ENCODE measurements at places on chromosomes 16 and 17.

- DNase-seq = no peak
Measured at GRCh38 chr17:57953219-57953618, 2.0 kb downstream of the CUEDC1 start.

DNA sequence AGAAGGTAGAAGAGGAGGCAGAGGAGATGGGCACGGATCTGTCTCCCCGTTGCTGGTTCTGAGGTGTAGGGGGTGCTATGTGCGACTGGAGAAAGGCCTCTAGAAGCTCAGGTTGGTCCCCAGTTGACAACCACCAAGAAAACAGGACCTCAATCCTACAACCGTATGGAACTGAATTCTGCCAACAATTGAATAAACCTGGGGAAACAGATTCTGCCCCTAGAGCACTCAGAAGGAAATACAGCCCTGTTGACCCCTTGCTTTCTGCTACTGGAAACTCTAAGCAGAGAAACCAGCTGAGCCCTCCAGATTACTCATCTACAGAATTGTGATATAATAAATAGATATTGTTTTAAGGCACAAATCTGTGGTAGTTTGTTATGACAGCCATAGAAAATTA is 313.0 kb upstream of the GOT2 start:
- peak; percentile 26 for DNase-seq

DNA sequence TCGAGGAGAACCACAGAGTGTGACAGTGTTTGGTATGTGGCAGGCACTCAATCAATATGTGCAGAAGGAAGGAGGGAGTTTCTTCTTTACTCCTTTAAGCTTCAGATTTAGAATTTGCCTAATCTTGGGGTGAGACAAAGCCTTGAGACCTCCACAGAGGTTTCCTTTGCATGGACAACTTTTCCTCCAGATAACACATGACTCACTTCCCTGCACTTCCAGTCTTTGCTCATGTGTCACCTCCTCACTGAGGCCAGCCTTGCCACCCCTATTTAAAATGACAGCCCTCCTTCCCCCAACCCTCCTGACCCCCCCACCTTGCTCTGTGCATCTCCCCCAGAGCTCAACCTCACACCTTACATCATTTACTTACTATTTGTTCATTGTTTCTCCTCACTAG is 17.4 kb upstream of the NOS2 start:
- no peak for DNase-seq

- DNase-seq = peak; percentile 92
Measured at GRCh38 chr17:76076765-76077583, 2.0 kb upstream of the ZACN start.

DNA sequence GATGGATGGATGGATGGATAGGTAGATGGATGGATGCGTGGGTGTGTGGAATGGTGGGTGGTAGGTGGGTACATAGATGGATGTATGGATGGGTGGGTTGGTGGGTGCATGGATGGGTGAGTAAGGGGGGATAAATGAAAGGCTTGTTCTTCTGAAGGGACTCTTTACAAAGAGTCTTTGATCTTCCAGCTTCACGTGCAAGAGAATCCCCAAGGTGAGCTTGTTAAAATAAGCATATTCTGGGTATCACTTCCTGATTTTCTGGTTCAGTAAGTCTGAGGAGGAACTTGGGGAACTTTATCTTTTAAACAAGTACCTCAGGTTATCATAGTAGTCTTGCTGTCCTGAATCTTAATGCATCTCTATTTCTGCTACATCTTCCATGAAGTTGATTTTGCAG is 639.1 kb downstream of the MAF start:
- no peak for DNase-seq

DNA sequence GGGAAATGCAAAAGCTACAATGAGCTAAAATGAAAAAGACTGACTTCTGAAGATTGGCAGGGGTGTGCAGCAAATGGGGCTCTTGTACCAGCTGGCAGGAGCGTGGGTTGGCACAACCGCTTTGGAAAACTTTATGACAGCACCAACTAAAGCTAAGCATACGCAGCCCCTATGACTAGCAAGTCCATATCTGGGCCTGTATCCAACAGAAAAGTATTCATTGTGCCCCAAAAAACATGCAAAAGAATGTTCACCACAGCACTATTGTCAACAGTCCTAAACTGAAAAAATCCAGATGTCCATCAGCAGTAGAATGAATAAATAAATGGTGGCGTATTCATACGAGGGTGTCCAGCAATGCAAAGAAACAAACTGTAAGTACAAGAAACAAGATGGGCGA is 22.6 kb upstream of the ITGA3 start:
- DNase-seq = no peak

All from DMS53 (cell line).